AG09309 (cell line): ENCODE measurements at places on chromosomes 16 and 17.

DNA sequence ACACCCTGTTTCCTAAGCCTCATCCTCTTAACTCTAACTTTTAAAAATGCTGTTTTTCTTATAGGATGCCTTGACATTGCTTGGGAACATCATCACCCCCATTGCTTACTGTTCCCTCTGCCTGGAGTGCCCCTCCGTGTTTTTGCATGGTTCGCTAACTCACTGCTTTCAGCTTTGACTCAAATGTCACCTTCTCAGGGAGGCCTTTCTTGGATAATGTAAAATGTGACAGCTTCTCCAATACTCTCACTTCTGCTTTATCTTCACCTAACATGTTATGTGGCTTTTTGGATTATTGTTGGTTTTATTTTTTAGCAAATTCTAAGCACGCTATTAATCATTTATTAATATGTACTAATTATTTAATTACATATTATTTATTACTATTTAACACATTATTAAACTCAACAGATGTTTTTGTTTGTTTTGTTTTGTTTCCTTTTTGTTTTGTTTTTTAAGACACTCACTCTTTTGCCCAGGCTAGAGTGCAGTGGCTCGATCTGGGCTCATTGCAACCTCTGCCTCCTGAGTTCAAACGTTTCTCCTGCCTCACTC is 3.8 kb downstream of the CRYM start:
- no peak for DNase-seq

GRCh38 chr17:73132085-73132492 is 32.7 kb upstream of the SSTR2 start:
- no peak for DNase-seq

DNA sequence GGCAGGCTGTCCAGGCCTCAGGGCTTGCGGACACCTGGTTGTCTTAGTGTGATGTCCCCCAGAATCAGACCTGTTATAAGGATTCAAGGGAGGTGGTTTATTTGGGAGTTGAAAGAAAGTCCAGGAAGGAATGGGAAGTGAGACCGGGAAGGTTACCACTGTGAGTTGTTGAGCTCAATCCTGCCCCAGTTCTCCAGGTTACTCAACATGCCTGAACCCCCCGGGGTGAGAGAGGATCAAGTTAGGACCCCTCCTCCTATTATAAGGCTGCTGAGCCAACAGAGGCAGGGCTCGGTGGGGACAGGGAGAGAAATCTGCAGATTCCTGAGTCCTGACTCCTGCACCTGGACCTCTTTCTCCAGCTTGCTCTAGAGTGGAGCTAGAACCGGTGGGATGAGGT is 86.4 kb downstream of the MRM1 start:
- DNase-seq = no peak

- DNase-seq = peak; percentile 11
Measured at GRCh38 chr16:65213866-65214595, 92.2 kb upstream of the CDH11 start.

DNA sequence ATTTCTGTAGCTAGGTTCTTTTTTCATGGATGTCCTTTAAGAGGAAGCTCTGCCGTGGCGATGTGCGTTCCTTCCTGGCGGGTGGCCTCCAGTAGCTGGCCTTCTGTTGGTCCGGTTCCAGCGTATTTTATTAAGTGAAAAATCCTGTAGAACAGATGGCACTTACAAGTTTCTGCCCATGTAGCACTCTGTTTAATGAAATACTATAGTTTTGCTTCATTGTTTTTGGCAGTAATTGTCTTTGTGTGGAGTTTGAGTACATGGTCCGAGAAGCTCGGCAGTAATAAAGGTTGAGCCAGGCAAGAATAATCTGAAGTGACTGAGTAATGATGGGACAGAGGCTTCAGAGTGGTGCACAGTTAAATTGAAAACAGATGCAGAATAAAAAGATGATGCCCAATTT is 20.4 kb downstream of the USP10 start:
- no peak for DNase-seq

- no peak for DNase-seq
Measured at GRCh38 chr16:19911747-19912454, 27.3 kb upstream of the GPRC5B start.

GRCh38 chr17:58398574-58399266 is 18.6 kb downstream of the RNF43 start:
- DNase-seq = no peak
